ENCODE measurements at places on chromosomes 6 and 20.

DNA sequence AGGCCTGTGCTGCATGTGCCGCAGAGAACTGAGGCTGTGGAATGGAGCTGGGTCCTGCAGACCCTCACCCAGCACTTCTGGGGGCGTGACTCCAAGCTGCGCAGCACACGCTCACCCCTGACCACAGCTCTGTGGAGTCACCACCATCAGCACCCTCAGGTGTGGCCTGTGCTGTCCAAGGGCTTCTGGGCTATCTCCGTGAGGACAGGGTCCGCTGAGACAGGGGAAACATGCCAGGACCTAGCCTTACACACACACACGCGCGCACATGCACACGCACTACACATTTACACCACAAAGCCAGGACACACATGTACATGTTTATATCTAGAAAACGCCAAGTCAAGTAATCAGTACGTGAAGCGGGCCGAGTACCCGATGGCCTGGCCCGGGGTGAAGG is 26.8 kb upstream of the TCFL5 start:
- no peak for DNase-seq

DNA sequence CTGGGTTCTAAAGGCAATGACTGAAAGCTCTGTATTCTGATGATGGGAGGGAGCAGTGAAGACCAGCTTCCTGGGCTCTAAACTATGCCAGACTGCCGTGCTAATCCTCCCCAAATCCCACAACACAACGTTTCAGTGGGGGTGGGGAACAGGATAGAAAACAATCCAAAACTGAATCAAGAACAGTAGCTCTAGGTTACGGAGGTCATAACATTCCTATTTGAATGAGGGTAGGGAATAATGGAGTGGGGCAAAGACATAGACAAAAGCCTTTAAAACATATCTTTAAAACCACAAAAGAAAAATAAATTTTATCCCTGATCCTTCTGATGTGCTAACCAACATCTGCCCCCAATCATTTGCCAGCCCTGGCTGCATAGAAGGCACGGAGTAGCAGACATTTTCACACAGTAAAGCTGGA is 7.8 kb downstream of the USP49 start:
- DNase-seq: no peak

DNA sequence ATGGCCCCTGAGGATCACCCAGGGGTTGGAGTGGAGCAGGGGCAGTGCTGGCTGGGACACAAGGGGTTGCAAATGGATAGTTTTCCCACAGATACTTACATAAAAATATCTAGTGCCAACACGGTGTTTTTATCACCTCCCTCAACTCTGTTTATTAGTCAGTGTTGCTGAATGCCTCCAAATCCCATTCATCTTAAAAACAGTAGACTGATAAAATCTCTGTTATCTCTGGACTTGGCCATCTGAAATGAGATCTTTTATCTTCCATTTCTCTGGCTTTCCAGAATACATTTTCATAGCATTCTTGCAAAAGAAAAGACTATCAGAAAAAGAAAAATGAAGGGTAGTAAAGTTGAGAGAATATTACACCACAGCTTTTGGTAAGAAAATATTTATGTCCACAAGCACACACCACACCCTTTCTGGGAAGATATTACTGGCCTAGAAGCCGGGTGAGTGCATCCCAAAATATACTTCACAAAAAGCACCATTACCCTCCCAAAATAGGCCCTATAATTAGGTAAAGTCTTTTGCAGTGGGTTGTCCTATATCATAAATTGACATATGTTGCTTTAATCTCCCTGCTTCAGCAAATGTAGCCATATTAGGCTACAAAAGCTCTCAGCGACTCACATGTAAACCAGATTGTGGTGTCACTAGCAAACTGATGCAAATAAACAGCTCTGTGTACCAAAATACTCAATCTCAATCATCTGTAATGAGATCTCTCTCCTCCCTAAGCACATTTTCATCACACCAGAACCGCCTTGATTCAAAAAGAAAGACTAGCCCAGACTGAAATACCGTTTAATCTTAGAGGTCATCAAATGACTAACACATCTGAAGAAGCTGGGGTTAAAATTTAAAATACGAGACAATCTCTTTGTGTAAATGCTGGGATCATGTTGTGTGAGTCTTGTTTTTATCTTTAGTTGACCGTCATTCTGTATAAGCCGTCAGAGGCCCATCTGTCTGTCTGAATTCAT is 96.7 kb downstream of the FYN start:
- DNase-seq: no peak

DNA sequence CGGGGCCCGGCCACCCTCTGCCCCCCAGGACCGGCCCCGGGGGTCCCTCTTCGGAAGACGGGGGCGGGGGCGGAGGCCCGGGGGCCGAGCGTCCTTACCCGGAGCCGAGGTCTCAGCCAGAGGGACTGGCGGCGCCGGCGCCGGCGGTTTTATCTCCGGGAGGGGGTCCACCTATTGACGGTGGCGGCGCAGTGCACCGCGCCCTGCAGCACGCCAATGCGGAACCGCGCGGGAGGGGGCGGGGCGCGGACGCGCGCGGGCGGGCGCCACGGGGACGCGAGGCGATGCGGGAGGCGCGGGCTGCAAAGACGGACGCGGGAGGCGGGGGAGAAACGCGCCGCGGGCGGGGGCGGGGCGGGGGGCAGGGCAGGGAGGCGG is at the start of gene EEF1A2:
Gene EEF1A2 (minus strand): TSS at position 124 of the 378 bp plus-strand sequence. CDS start 1,320 bp downstream, outside the sequence.
- peak; percentile 59 for DNase-seq

DNA sequence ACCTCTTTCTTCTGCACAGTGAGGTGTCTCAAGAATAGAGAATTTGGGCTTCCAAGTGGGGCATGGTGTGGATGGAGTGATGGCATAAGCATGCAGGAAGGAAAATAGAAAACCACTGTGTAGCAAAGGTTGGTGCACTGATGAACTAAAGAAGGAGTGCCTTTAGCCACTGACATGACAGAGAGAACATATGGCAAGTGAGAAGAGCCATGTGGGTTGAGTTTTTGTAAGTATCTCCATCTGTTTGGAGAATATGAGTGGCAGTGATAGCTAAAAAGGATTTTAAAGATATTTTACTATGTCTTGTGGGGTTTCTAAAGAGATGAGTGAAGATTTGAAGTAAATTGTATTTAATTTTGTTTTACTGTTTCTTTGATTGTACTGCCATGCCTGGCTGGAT is 160.5 kb upstream of the GRIK2 start:
- no peak for DNase-seq

DNA sequence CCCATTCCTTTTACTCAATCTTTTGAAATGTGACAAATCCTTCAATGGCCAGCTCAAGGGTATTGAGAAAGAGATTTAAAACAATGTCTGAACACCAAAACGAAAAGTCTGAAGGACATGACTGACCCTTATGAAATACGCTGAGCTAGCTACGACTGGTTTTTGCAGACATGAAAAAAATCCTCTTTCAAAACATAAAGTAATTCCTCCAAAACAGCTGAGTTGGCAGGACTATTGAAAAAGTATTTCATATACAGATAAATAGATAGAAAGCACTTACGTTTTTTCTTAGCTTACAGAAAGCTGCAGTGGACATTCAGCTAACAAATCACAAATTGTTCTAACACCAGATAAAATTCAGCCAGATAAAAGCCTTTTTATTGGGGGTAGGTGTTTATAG is 702.7 kb upstream of the AGPAT4 start:
- DNase-seq: no peak

- DNase-seq: no peak
These were observed 6.0 kb upstream of the RAB22A start for GRCh38 chr20:58303547-58303946.

DNA sequence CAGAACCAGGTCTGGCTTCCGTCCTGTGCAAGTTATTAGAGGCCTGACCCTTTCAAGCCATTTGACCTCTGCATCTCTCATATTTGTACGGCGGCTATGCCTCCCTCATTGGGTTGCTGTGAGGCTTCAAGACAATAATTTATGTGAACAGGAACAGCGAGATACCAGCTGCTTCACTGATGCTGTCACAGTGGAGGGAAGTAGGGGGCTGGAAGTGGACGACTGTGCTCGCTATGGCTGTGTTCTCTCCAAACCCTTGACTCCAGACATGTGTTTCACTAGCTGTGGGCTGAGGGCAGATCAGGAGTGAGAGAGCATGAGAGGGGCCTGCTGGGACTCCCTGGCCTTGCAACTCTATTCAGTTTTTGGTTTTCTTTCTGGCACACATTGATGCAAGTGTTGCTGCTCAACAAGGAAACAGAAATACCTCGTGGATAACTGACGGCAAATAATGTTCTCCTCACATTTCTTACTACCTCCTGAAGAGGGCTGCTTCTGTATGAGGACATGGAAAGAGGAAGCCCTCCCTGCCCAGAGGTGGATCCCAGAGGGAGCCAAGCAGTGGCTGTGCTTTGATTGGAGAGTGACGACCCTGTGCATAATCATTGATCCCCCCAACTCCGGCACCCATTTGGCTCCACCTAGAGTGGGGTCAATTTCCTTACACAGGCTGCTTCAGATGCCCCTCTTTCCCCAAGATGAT is 34.7 kb upstream of the SCP2D1 start:
- no peak for DNase-seq

DNA sequence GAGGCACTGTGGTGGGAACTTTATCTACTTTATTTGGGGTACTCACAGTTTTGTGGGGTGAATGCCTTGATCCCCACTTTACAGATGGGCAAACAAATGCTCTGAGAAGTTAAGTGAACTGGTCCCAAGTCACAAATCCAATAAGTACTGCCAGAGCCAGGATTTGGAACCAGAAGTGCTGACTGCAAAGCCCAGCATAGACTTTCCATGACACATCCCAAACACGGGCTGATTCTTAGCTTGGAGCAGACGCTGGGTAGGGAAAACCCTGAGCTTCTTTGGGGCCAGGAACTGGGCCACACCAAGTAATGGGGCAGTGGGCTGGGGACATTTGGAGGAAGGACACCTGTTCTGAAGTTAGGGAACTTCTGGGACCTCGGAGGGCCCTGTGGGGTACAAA is 20.3 kb downstream of the RIN2 start:
- DNase-seq: no peak

- DNase-seq: no peak
These were observed 438.7 kb upstream of the JARID2 start for GRCh38 chr6:14807130-14807529.

- peak; percentile 1 for DNase-seq
These were observed 59.9 kb downstream of the MACROD2 start for GRCh38 chr20:14055127-14055742.

- no peak for DNase-seq
These were observed 70.6 kb upstream of the PMEPA1 start for GRCh38 chr20:57780398-57780797.

- no peak for DNase-seq
These were observed 21.9 kb upstream of the C6orf141 start for GRCh38 chr6:49528571-49528970.

- no peak for DNase-seq
These were observed 31.8 kb downstream of the PHACTR1 start for GRCh38 chr6:12748411-12748810.

Measured in CD4-positive, alpha-beta memory T cell (primary cell).